CD4-positive, alpha-beta T cell treated with Interleukin-10 for 1 hour (primary cell): ENCODE measurements at places on chromosomes 2 and 18.

DNA sequence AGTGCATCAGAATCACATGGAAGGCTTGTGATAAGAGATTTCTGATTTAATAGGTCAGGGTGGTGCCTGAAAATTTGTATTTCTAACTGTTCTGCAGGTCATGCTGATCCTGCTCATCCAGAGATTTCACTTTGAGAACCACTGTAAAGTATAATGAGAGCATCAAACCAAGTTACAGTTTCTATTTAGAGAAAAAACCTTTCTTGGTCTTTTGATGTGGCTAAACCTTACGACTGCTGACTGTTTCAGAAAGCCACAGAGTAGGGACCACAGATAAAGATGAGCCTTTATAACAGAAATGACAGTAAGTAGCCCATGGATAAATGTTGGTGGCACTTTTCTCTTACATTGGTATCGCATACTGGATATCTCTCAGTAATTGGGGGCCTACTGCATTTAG is 109.4 kb upstream of the FANCL start:
- DNase-seq: no peak

DNA sequence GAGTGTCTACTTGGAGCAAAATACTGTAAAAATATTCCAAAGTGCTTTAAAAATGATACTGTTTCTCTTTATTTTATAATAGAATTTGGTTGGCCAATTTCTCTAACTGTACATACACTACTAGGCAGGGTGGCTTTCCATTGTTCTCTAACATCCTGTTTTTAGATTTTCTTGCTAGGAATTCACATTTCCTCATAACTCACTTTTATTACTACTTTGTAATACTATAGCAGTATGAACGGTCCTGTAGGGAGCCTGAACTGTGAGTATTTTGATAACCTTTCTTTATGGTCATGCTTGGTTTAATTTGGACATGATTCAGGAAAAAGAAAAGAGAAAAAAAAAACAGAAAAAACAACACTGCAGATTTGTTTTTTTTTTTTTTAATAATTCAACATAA is 37.8 kb downstream of the GCG start:
- no peak for DNase-seq

GRCh38 chr2:239944694-239945551 is 80.2 kb downstream of the NDUFA10 start:
- DNase-seq: peak; percentile 27

DNA sequence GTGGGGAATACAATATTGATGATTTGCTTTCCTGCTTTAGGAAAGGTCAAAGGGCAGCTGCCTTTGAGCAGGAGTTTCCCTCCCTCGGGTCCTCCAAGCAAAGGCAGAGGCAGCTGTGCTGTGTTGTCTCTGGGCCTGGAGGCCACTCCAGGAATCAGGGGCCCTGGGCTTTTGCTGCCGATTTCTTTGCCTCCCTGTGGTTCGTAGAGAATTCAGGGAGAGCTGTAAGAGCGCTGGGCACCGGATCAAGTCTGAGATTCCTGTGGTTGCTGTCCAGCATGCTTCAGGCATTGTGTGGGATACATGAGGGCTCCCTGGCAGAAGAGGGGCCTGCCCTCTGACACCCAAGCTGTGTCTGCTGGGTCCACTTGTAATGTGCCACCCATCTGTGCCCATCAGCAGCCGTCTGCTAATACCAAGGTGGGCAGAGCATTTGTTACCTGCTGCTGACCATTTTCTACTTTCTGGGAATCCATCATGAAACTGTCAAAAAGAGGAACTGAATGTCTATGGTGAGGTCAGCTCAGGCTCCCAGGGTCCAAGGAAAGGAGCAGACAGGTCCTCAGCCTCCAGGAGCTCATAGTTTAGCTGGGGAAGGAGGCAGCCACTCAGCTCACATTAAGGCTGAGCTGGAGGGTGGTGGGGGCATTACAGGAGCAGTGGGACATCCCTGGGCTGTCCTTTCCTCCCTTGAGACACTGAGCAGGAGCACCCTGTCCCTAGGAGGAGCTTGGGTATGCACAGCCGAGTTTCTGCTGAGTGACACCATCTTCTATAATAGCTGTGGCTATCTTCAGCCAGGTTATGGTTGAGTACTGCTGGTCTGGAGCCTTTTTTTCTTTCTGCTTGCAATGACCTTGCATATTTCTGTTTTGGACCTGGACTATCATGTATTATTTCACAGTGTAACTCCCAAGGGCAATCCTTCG is 68.5 kb downstream of the CTIF start:
- no peak for DNase-seq

DNA sequence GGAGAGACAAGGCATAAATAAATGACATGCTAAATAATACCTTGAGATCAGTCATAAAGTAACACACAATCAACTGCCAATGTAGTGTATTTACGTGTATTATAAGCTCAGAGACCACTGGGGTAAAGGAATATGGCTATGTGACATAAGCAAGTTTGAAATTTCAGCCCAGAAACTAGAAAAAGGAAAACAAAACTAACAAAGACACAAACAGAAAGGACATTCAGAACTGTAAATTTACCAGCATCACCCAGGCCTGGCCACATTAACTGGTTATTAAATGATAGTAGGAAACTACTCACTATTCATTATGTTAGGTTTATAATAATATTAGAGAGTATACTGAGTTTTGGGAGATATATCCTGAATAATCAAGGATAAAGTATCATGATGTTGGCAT is 98.8 kb downstream of the METTL8 start:
- no peak for DNase-seq

GRCh38 chr2:173855661-173856060 is 109.5 kb downstream of the SP3 start:
- no peak for DNase-seq

DNA sequence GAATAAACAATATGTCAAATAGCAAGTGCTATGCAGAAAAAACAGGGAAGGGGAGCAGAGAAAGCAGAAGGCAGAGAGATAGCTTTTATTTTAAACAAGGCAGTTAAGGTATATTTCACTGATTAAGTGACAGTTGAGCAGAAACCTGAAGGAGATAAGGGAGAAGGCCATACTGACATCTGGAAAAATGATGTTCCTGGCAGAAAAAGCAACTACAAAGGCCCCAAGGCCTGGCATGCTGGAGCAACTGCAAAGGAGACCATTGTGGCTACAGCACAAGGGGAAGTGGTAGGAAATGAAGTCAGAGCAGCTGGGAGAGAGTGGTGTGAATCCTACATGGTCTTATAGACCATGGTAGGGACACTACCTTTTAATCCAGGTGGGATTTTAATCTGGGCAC is 8.9 kb upstream of the PCBP1 start:
- DNase-seq: no peak

- no peak for DNase-seq
These were observed 101.1 kb downstream of the BCL2 start for GRCh38 chr18:63218472-63218871.

DNA sequence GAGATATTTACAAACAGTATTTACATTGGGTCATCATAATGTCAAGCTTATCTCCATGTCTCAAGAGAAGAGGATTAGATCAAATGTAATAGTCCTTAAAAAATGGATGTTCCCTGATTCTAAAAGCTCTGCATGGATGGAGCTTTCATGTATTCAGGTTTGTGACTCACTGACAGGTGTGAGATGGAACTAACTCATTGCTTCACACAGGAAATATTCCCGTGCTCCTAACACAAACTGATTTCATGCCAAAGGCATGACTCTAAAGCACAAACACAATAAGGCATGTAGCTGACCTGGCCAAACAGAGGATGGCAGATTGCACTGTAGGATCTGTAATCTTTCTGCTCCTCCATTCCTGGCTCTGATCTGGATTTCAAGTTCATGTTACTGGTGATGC is 110.0 kb downstream of the ALK start:
- no peak for DNase-seq

DNA sequence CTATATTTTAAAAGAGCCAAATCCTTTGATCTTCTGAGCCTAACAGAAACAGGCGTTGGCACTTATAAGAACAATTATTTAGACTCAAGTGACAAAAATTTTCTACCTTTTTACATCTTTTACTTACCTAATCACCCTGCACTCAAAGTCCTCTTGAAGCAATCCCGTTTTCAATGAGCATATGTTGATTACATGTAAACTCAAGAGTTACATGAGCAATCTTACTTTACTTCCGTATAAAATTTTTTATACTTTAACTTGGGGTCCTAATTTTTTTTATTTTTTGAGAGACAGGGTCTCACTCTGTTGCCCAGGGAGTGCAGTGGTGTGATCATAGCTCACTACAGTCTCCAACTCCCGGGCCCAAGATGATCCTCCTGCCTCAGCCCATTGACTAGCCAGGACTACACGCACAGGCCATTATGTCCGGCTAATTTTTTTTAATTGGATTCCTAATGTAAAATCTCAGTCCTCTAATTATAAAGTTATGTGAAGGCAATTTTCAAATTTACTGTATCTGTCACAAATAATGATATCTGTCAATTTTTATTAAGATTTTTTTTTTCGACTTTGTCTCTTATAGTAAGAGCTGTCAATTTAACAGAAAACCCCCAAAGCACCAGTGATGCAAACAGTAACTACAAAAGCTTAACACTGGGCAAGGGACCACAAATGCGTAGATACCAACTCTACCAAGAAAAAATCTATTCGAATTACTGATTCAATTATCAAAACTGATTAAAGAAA is 19.1 kb upstream of the STPG4 start:
- no peak for DNase-seq

DNA sequence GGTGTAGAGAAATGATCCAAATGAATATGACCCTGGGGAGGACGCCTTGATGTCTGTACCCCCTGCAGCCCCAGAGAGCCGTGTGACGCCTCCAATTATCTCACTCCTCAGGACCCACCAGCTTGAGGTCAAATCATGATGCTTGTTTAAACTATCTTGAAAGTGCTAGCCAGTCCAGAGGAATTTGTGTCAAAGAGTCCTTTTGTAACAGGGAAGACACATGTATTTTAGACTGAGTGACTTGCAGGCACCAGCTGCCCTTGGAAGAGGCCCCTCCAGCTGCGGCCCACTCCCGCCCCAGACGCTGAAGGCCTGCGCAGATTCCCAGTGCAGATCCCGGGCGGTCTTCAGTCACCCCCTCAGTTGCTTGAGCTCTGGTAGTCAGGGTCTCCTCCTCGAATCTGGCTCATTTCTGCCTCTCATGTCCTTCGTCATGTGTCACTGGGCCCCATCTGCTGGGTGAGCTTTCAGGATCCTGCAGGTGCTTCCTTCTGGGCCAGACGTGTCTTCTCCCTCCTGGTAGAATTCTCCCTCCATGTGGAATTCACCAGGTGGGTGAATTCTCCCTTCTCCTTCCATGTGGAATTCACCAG is 77.4 kb downstream of the RNF144A start:
- DNase-seq: no peak

DNA sequence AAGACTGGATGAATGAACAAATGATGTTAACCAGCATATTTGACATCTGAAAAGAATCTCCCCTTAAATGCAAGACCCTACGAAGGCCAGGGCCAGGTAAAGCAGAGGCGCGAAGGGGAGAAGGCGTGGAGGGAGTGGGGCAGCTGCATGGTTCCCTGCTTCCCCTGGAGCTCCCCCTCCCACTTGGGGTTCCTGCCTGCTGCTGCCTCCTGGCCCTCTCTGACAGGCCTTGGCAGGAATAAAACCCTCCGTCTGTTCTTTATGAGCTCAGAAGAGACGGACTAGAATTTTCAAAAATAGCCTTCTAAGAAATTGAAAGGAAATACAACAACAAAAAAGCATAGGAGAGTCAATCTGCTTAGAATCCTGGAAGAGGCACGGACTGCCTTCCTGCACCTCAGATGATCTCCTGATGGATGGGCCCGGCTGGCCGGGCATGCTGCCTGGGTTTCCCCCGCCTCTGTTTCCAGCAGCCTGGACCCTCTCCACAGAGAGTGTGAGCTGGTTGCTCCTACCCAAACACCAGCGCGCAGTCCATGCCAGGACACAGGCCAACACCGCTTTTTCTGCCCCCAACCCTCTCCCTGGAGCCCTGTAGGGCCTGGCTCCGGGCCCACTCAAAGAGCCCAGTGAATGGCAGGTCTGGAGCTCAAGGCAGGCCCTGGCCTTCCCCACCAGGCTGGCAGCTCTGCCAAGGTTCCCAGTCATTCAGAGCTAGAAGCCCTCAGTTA is 23.9 kb downstream of the CFAP65 start:
- DNase-seq: no peak

- no peak for DNase-seq
These were observed 9.0 kb downstream of the CCDC85A start for GRCh38 chr2:56192664-56193305.

GRCh38 chr18:3720818-3721545 is 271.0 kb downstream of the TGIF1 start:
- no peak for DNase-seq

DNA sequence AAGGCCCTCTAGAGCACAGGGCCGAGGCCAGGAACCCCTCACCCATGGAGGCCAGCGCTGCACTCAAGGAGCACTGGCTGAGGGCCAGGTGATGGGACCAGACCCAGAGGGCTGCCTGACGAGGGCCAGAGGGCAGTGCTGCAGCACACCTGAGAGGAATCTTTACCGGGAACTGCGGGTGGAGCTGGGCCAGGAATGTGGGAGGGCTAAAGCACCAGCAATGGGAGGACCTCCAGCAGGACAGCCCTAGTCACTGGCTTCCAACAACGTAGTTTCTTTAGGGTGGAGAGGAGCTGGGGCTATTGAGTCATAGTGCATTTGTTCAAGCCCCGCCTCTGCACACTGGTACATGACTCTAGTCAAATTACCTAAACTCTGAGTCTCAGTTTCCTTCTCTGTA is 143.4 kb downstream of the TMEM17 start:
- no peak for DNase-seq

- no peak for DNase-seq
These were observed 1.1 kb downstream of the FECH start for GRCh38 chr18:57585421-57585820.

GRCh38 chr18:3104190-3105054 is 91.5 kb upstream of the LPIN2 start:
- DNase-seq: no peak

- no peak for DNase-seq
These were observed 794.2 kb downstream of the ERBB4 start for GRCh38 chr2:211744379-211744778.

GRCh38 chr2:44578471-44579093 is 216.8 kb downstream of the CAMKMT start:
- DNase-seq: no peak

- peak; percentile 2 for DNase-seq
These were observed 84.4 kb downstream of the TMEM131 start for GRCh38 chr2:97911206-97911921.

DNA sequence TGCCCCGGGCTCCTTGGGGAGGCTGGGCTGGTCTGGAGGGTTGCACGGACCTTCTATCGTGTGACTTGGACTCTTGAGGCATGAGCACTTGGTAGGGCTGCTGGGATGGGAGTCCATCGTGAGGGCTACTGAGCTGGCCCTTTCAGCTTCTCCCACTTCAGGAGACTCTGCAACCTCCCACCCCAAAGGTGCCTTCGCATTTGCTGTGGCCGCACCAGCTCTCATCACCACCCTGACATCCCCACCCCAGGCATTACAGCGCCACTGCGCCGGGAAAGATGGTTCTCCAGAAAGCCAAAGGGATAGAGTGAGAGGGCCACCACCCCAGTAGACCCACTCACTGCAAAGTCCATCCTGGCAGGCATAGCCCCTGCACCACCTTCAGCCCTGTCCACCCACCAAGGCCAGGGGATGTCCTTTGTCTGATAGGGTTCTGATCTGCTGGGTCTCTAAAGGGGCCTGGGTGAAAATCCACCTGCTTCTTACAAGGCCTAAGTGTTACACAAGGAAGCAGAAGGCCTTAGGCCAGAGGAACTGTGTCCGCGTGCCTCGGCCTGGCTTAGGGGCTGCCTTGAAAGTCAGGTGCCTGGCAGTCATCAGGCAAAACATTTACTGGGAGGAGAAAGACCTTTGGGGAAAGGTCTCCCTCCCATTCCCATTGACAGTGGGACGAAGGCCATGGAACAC is 5.1 kb downstream of the EHD3 start:
- no peak for DNase-seq

GRCh38 chr2:122530814-122531213 is 775.4 kb downstream of the TSN start:
- no peak for DNase-seq
